ENCODE measurements at places on chromosomes 5 and 9.

DNA sequence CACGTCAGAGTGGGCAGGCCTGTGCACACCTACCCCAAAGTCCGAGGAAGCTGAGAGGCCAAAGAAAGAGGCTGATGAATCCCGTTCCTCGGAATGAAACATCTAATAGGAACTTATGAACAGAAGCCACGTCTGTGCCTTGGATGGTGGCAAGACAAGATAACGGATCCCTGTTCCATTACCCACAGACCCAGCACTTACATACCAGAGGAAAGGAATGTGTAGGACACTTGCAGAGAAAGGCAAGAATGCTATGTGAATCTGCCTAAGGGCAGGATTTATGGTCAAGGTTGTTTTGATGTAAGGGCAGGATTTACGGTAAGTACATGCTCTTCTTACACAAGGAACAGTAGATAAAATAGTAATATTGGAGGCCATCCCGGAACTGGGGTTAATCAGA, 93.2 kb downstream of the WDR41 start:
- no peak for DNase-seq

GRCh38 chr5:56326116-56326515, 93.0 kb upstream of the ANKRD55 start:
- no peak for DNase-seq

DNA sequence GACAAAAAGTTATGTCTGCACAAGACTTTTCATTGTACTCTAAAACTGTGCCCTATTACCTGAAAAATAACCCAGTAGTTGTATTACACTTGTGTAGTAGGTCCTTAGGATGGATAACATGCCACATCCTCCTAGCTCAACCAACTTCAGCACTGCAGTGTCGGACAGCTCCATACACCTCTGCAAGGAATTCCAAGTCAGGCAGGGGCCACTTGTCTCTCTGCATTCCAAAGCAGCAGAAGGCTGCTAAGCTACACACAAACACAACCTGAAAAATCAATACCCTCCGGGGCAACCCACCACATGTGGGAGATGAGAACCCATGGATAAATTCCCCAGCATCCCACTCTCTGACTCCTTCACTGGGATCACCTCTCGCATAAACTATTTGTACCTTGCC, 50.2 kb downstream of the MED10 start:
- DNase-seq: no peak

DNA sequence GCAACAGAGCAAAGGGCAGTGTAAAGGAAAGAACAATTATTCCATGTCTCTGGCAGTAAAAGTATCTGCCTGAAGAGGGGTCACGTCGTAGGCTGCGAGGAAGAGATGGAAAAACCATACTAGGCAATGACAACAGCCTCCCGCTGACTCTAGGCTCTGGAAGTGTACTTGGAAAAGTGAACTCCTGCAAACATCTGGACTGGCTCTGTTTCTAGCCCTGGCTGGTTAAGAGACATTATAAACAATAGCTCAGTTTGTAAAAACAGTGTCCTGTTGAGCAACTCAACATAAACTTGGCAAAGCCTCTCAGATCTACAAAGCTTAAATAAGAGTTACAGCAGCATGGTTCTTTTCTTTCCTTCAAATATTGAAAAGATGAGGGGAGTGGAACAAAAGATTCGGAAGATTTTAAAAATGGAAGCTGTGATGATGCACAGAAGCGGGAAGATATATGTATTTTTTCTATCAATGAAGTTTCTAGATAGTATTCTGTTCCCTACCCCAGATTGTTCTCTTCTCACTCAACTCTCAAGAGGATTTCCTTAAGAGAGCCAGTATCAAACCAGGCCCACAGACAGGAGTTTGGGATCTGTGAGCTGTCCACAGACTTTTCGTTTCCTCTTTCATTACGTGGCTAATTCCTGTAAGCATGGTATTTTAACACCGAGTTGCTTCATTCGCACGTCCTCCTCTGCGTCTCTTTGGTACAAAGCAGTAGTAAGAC, 79.4 kb downstream of the SPTLC1 start:
- no peak for DNase-seq

Measured in stimulated activated naive CD8-positive, alpha-beta T cell treated with anti-CD3 and anti-CD28 coated beads, Interleukin-15, amount 100 ng/mL, for 72 hours (primary cell).